T-helper 2 cell (primary cell): ENCODE measurements at places on chromosomes 4 and X.

DNA sequence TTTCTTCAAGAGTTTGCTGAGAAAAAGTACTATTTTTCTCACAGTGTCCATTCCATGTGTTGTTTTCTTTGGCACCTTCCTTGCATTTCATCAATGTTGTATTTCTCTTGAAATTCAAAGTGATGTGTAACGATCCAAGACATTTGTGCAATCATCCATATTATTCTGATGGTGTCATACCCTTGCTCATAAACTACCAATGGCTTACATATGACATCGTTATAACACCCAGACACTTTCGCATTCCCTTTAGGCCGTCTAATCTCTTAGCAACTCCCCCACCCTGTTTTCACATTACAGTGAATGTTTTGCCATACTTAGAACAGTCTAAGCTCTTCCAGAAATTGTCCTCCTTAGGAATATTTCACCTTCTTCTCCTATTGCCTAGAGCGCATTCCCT lies 1779.0 kb downstream of the PCDH7 start:
- DNase-seq = no peak

- no peak for DNase-seq
Measured at GRCh38 chr4:121373841-121374240, 7.0 kb downstream of the QRFPR start.

DNA sequence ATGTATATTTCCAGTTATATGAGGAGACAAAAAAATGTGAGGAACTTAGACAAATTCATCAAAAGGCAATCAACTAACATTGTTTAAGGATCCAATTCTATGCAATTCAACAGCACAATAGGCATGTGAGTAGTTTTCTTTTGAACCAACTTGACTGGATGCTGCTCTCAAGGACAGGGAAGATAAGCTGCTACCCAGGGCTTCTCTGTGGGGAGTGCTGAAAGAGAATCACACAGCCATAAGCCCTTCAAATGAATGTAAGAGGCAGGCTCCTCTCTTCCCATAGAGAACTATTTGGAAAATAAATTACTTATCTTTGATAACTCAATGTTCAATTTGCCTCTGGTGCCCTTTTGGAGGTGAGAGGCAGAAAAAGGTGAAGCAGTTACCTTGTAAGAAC lies 1413.6 kb downstream of the PCDH7 start:
- DNase-seq = no peak

DNA sequence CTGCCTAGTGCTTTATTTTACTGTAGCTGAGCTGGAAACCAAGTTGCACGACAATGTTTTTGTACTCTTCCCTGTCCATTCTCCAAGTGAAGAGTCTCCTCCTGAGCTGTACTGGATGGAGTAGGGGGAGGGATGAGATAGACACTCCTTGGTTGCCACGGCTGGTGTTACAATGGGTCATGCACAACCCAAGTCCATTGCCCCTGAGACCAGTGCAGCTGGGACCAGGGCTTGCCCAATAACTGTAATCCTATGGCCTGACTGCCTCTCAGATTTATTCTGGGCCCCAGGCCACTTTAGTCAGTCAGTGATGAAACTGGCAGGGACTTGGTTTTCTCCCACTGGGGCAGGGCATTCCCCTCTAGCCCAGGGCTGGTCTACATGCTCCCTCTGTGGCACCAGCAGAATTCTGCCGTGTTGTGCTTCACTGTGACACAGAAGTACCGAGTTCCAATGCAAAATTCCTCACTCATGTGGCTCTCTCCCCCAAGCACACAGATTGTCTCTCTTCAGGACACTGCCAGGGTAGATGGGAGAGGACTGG lies 203.3 kb upstream of the PCDH18 start:
- no peak for DNase-seq

DNA sequence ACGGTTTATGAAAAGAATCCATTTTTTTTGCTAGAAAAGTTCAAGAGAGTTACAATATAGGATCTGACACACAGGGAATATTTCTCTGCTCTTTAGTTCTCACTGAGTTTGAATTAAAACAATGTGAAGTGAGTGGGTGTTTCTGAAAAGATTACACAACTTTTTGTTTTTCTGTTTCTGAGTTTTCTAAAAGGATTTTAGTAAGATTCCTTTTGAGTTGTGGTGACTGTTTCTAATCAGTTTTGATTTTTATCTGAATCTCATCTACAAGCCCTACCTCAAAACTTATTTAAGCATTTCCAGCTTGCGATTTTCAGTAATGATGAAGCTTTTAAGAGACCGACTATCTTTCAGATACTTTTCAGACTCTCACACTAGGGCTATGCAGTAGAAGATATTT lies 141.7 kb downstream of the GPAT3 start:
- no peak for DNase-seq

GRCh38 chr4:99436462-99436861 lies 1.3 kb upstream of the ADH7 start:
- DNase-seq = no peak
